ENCODE measurements at places on chromosomes 4 and X.
A peak's percentile ranks its signal among the peaks of the same experiment; 100 is the strongest.

DNA sequence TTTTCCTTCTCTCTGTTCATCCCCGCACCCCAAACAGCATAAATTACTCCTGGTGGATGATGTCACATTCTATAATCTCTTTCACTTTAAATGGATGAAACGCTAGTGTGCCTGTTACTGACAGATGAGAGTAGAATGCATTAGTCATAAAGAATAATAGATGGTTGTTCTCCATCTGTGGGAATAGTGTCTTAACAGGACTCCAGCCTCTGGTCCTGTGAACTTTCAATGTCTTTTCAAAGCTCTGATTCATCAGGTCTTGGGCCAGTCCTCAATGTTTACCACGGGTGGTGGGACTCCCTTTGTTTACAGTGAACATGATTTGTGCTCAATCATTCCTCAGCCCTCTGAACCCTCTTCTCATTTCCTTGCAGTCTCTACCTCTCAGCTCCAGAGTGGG, 182.6 kb downstream of the GABRB1 start:
- DNase-seq, result peak; percentile 55

- peak; percentile 80 for DNase-seq
Observed at GRCh38 chrX:9271789-9272525, 192.9 kb upstream of the TBL1X start.

GRCh38 chr4:168633064-168633463, 136.2 kb downstream of the PALLD start:
- no peak for DNase-seq

- peak; percentile 36 for DNase-seq
Observed at GRCh38 chr4:156377036-156377710, 423.5 kb upstream of the CTSO start.

GRCh38 chr4:38663090-38663800, 754 bp upstream of the KLF3 start:
- DNase-seq, result no peak

Measured in fibroblast of skin of left biceps (primary cell).